ENCODE measurements at places on chromosomes 12 and 14.
A peak's percentile ranks its signal among the peaks of the same experiment; 100 is the strongest.

DNA sequence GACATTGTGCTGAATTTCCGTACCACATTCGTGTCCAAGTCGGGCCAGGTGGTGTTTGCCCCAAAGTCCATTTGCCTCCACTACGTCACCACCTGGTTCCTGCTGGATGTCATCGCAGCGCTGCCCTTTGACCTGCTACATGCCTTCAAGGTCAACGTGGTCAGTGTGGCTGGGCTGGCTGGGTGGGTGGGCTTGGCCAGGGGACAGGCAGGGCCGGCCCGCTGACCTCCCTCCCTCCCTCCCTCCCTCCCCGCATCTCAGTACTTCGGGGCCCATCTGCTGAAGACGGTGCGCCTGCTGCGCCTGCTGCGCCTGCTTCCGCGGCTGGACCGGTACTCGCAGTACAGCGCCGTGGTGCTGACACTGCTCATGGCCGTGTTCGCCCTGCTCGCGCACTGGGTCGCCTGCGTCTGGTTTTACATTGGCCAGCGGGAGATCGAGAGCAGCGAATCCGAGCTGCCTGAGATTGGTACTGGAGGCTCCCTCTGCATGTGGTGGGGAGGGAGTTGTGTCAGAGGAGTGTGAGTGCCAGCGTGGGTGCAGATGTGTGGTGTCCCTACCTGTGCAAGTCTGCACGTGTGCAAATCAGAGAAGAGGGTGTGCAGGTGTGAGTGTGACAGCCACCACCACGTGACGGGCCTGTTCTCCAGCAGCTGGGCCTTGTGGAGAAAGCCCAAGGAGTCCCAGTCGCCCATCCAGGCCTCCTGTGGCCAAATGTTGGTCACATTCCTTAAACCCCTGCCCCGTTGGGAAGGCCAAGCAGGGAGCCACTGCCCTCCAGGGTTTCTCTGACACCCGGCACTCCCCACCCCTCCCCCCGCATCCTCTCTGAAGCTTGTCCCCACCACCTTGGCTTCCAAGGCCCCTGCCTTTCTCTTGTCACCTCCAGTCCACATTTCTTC is 5.3 kb downstream of the KCNH3 start:
- DNase-seq, result no peak

DNA sequence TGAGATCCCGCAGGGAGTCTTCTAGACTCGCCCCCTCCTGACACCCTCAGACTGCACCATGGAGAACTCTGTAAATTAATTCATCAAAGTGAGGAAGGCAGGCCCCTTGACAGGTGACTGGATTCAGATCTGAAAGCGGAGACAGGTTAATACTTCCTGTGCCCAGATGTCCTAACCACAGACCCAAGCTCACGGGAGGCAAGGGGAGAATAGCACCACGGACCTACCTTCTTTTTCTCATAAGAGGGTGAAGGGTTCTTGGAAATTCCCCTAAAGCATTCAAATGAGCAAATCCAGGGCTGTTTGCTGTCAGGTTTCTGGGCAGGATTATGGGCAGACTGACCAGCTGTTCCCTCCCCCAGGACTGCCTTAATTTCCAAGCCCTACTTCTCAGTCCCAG is 170.0 kb downstream of the ZFP36L1 start:
- DNase-seq, result no peak

GRCh38 chr14:53912021-53912420 is 44.6 kb downstream of the BMP4 start:
- no peak for DNase-seq

DNA sequence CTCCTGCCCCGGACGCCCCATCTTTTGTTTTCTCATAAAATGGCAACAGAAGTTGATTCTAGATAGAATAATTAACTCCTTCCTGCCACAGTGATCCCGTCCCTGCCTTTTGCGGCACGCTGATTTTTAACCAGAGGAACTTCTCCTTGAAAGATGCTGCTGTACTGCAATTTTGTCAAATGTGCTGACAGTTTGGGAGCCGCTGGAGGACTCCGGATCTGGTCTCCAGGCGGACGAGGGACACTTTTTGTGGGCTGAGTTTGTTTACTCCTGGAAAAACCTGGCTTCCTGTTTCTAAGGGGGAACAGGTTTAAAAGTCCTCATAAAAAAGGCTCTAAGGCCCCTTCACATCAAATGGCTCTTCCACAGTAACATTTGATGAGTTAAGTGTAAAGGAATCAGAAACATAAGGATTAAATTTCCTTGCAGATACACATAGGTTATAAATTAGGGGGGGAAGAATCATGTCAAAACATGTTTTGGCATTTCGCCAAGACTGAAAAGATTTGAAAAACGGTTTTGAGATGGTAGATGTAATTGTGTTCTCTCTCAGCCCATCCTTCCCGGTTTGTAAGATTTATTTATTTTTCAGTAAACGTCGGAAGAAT is 15.5 kb downstream of the FZD10 start:
- DNase-seq, result no peak

DNA sequence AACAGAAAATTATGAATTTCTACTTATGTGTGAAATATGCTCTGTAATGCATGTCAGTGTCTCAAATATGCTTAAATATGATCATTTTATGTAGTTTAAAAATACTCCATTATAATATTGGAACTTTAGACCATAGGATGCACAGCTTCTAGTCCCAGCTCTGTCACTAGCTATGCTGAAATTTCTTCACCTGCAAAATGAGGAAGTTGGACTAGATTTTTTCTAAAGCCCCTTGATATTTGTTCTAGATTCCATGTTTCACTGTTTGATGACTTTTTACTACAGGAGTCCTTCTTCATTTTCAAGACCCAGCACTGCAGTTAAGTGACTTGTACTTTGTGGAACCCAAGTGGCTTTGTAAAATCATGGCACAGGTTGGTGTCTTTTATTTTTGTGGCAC is 90.1 kb downstream of the LRRK2 start:
- DNase-seq, result no peak

DNA sequence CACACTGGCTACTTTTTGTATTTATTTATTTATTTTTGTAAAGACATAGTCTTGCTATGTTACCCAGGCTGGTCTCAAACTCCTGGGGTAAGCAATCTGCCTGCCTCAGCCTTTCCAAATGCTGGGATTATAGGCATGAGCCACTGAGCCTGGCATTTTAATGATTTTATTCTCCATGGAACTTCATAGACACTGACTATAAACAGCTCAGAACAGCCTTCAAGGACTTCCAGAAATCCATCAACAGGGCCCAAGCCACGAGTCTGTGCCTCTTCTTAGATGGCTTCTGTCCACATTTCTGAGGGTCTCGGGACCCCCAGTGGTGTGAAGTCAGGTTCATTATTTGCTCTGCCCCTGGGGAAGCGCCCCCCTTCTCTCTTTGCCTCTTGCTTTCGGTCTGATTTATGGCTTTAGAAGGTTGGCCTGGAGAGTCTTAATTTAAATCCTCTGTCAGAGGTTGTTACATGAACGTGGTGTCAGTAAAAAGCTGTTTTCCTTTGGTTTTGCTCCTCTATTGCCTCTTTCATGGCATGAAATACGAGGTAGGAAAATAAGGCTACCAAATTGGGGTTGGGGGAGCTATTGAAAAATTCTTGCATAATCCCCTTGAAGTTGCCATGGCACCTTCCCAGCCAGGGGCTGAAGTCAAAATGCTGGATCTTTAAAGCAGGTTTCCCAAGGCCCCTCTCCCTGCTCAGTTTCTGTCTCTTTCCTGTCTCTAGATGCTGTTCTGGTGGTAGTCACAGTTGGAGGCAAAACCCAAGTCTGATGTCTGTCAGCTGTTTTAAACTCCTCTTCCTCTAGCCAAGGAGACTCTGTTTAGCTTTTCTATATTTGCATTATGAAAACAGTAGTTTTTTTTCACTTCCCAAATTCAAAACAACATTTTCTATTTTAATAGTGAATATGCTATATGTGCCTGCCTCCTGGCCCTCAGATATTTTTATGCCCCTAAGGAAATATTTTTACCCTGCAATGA is 129.4 kb downstream of the SMOC1 start:
- peak; percentile 15 for DNase-seq

DNA sequence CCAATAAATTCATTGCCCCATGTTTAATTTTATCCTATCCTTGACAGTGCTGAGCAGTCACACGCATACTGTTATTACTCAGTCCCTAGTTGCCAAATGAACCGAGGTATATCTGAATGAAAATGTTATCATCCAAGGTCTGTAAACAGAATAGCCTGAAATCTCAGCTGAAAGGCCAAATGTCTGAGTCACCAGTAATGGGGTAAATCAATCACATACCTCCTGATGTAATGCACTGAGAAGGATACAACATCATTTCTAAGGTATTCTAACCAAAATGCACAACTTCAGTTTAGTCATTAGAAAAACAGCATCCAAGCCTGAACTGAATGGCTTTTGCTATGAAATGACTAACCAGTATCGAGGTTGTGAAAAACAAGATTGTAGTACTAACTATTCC is 228.6 kb downstream of the DPF3 start:
- DNase-seq, result no peak

- DNase-seq, result no peak
These were observed 28.5 kb downstream of the JDP2 start for GRCh38 chr14:75456069-75456996.

DNA sequence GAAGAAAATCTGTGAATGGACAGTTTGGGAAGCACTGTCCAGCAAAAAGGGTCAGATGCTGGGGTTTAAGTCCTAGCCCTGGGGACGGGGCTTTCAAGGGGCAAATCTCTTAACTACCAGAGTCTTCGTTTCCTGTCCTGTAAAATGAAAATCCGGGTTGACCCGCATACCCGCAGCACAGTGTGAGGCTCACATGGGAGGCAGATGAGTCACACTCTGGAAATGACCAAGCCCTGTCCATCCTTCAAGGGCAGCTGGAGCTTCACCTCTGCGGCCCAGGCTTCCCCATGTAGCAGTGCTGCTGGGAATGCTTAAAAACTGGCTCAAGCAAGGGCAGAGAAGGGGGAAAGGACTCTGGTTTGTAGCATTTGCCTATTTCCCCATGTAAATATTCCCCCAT is 19.0 kb downstream of the FAM181A start:
- no peak for DNase-seq

DNA sequence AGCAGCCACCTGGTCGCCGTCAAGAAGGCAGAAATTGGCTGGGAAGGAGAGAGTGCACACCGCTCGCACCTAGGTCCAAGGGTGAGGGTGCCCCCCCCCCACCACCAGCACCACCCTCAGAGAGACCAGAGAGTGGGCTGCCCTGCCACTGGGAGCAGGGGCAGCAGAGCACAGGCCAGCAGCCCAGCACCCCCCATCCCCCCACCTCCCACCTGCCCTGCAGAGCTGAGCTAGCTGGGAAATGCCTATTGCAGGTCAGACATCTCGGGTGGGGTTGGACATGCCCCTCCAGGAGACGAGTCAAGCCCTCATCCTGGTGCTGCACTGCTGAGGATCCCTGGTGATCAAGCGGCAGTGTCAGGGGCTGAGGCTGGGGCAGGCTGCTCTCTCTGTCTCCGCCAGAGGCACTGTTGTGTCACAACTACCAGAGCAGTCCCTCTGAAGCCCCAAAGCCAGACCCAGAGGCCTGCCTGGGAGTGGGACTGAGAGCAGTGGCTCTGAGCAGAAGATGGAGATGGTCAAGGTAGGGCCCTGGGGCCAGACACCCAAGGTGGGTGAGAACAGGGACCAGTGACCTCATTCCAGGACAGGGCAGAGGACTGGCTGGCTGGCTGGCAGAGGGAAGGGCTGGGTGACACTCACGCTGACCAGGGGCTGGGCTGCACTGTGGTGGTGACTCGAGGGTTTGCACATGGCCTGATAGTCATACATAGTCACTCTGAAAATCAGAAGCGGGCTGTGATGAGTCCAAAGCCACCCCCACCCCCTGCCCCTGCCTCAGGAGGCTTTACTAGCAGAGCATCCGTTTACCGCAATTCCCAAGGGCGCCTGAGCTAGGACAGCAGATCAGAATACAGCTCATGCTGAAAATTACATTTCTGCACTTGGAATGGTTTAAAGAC is 19.7 kb upstream of the LRTM2 start:
- no peak for DNase-seq

DNA sequence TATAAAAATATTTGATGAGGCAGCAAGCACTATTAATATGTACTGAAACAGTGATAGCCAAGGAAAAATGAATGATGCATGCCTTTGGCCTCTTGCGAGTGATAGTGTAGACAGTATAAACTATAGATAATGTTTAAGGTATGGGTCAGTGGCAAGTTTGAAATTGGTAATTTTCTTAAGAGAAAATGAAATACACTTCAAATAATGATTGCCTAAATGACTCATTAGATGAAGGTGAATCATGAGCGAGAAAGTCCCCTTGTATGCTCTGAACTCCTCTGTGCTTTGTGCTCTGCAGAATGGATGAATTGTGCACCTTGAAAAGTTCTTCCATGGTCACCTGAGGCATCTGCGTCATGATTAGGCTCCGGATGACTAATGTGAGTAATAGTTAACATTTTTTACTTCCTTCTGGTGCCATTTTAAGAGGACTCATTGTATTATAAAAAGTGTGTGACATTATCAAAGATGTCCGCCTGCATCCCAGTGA is 84.9 kb upstream of the RTL1 start:
- no peak for DNase-seq
